ENCODE measurements at places on chromosomes 5 and 9.

- no peak for DNase-seq
Observed at GRCh38 chr5:147187099-147187540, 47.7 kb upstream of the STK32A start.

GRCh38 chr9:5551368-5552150, 41.2 kb downstream of the PDCD1LG2 start:
- DNase-seq = no peak

DNA sequence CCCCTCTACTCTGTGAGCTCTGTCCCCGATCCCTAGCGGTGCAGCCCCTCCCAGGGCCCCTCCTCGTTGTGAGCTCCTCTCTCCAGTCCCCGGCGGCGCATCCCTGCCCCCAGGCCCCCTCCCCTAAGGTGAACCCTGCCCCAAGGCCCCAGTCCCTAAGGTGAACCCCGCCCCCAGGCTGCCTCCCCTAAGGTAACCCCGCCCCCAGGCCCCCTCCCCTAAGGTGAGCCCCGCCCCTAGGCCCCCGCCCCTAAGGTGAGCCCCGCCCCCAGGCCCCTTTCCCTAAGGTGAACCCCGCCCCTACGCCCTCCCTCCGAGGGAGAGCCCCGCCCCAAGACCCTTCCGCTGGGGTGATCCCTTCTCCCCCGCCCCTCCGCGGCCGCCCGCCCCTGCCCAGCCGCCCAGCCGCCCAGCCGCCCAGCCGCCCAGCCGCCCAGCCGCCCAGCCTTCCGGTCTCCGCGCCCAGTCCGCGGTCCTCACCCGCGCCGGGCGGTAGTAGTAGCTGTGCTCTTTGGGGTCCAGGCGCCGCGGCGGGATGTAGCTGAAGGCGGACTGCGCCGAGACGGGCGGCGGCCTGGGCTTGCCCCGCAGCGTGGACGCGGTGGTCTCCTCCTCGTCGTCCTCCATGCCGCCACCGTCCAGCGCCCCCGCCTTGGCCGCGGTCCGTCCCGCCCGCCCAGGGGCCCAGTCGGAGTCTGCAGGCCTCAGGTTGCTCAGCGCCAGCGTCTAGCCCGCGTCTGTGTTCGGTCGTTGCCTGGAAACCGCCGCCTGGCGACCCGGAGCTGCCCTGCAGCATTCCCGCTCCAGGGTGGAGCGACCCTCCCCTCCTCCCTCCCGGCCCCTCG, at the start of gene CFAP90:
Gene CFAP90 (minus strand): TSS at position 739 of the 845 bp plus-strand sequence. CDS start 112 bp downstream, at position 627.
- no peak for DNase-seq

DNA sequence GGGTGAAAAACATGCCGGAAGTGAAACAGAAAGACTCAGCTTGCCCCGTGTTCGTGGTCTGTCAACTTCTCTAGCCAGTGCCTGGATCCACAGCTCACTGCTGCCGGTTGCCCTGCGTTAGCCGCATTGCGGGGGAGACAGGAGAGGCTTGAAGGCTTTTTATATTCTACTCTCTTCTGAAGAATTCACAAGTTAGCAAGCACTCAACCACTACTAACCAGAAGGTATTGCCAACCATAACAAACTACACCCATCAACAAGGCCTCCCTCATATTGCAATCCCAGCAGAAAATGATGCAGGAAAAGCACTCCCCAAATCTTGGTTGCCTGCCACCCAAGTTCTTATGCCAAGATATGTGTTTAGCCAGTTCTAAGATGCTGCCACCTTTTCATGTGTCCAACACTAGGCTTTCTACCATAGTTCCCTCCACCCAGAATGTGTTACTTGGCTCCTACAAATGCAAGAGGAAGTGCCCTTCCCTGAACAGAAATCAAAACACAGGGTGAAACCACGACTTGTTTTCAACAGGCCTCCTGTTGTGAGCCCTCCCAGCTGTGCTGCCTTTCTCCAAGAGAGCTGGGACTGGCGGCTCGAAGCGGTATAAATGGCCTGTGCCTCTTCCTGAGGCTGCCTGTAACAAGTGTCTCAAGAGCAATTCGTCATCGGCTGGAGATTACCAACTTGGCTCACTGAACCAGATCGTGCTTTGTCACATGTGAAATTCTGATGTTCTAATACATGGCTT, 129.0 kb downstream of the SNX18 start:
- DNase-seq = peak; percentile 36

DNA sequence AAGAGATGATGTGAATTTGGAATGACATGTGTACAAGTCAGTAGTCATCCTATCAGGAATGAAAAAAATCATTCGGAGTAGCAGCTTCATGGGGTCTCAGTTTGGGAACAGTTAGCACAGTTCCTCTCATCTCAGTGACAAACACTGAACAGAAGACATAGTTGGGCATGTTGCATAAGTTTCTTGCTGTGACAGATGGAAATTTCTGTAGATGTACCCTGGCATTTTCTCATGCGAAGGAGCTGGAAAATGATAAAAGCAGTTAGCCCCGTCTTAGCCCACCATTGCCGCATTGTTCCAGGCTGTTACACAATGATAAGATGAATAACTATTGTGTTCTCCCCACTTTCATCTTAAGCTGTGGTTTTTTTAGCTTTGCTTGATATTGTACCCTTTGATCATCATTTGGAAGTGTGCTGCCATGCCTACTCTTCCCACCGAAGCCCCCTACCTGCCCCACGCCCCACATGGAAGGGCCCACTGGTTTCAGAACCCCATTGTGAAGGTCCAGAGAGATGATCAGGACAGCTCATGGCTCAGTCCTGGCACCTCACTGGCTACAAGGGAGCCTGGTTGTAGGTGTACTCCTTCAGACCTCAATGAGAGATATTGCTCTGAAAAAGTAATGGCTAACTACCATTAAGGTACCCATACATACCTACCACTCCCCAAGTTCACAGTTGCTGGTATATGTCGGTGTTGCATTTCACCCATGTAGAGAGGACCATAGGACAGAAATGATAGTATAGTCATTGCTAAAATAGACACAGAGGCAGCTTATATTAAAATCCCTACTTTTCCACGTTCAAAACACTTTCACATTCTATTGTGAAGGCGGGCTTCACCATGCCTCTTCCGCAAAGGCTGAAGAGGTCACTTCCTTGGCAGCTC, 38.8 kb downstream of the SFXN1 start:
- no peak for DNase-seq

GRCh38 chr5:152688561-152689249, 283.6 kb upstream of the NMUR2 start:
- no peak for DNase-seq

GRCh38 chr5:140356853-140357725, 2.9 kb upstream of the SLC4A9 start:
- DNase-seq = no peak

DNA sequence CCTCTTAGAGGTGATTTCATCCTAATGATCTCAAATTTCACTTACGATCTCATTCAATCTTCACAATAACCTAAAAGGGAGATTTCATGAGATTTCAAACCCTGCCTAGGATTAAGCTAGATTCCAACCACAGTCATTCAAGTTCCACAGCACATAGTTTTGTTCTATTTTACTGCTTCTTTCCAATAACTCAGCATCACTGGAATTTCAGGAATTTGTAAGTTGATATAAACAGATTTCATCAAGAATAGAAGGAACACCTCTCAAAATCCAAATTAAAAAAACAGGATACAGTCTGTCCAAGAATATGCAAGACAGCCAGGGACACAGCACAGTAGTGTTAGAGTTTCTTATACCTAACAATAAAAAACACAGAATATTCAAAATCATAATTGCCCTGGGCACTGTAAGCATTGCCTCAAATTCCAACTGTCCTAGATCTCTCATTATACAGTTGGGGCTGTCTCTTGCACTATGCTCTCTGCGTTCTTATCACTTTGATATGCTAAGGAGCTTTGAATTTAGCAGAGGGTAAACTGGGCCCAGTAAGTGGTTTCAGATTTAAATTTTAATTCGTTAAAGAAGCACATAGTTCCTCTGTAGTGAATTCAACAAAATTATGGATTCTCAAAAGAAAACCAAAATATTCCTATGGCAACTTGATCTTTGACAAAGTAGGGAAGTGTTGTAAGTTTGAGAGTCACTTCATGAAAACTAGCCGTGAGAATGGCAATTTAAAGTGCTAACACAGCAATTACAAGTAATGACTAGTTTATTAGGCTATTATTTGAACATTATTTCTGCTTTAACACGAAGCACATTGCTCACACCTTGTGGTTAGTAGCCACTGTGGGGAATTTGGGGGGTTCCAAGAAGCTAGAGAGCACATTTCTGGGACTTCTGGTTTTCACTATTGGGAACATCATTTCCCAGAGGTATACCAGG, 478.6 kb upstream of the C9orf72 start:
- DNase-seq = no peak

DNA sequence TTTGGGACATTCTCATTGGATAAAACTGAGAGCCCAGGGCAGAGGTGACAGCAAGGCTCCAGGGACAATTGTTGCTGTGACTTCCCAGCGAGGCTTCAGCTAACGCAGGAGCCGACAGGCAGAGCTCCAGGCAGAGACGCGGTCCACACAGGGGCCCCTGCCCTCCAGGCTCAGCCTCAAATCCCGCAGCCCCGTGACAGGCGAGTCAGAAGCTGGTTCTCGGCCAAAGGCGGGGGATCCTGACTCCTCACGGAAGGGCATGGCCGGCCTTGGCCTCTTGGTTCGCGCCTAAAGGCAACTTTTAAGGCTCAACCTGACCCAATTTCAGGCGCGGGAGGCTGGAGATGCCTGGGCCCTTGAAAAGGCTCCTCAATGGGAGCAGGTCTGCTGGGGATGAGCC, 21.3 kb downstream of the SLC12A7 start:
- DNase-seq = no peak

DNA sequence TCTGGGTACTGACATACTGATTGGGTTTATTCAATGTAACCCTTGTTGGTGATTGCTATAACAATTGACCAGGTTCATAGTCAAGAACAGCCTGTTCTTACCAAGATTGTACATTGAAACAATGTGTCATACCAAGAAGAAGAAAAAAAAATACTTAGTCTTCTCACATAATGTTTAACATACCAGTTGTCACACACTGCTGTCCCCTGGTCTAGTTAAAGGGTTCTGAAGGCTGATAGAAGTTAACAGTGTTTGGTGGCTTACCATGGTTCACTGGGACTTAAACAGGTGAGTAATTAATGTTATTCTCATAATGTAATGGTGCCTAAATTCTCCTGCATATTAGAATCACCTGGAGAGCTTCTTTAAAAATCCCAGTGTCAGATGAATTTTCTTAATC, 18.5 kb upstream of the CDC42SE2 start:
- DNase-seq = no peak

DNA sequence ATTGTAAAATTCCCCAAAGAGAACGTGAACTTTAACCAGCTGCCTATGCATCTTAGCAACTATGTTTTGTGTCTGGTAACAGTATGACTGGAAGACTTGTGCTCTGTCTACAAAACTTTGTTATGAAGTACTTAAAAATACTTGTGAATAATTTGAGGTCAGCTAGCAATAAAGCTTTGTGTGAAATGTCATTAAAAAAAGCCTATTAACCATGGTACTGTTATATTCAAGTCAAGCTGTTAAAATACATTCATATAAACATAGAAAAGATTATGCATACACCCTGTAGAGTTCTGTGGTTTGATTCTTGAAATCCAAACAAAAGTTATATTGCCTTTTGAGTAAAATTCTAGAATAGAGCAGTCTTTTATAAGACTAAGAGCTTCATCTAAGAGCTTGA, 60.1 kb downstream of the VCAN start:
- DNase-seq = no peak

- no peak for DNase-seq
Observed at GRCh38 chr9:111691672-111692329, 30.4 kb downstream of the GNG10 start.

DNA sequence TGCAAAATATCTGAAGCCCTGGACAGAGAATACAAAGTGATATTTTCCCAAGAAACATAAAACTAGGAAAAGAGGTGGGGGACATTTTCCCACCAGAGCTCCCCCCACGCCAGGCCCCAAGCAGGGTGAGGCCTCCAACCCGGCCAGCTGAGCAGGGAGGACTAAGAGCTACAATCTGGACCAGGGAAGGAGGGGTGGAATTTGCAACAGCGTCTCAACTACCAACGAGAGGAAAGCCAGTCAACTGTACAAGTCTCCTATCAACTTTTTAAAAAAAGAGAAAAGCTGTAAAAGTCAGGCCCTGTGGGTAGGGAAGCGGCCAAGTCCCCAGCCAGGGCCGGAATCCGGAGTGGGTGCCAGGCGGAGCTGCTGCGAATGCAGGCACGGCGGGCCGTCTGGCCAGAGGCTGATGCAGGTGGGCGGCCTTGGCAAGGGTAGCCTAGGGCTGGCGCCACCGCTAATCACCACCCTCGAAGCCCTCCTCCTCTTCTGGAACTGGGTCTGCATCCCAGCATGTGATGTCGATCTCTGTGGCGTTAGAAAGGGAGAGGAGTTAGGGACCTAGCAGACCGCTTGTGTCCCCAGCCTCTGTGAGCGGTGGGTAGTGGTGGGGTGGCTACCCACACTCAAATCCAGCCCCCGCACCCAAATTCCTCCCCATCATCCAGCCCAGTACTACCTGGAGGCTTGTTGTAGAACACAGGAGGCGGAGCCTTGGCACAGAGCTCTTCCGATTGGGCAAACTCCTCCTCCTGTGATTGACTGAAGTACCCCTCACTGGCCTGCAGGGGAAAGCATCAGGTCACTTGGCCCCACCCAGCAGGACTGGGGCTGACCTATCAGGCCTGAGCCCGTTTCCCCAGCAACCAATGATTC, 10.6 kb downstream of the PRR7 start:
- no peak for DNase-seq

Measured in activated T-helper 1 cell treated with anti-CD3 and anti-CD28 coated beads, Interleukin-2, amount 50 U/mL, for 16 hours (primary cell).